ENCODE measurements at places on chromosomes 3 and 15.

- DNase-seq: no peak
Observed at GRCh38 chr3:181726351-181727330, 14.9 kb downstream of the SOX2 start.

- no peak for DNase-seq
Observed at GRCh38 chr3:108569336-108569735, 19.9 kb downstream of the CIP2A start.

- DNase-seq: no peak
Observed at GRCh38 chr3:64319391-64319790, 94.1 kb upstream of the PRICKLE2 start.

GRCh38 chr3:66242788-66243464, 22.1 kb downstream of the SLC25A26 start:
- DNase-seq: no peak

DNA sequence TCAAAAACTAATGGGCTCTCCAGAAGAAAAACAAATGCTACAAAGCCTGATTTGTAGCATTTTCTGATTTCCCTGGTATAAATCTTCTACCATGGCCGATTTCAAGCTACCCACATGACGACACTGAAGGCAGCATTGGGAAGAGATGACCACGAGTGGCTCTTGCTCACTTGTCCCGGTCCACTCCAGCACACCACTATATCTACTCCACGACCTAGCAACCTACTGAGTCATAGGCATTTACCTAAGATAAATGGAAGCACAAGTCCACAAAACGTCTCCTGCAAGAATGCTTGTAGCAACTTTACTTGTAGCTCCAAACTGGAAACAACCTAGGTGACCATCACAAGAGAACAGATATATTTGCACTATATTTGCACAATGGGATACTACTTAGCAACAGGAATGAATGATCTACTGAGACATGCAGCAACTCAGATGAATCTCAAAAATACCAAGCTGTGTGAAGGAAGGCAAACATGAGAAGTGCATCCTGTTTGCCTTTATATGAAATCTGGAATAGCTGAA, 60.8 kb upstream of the HES1 start:
- DNase-seq: no peak

DNA sequence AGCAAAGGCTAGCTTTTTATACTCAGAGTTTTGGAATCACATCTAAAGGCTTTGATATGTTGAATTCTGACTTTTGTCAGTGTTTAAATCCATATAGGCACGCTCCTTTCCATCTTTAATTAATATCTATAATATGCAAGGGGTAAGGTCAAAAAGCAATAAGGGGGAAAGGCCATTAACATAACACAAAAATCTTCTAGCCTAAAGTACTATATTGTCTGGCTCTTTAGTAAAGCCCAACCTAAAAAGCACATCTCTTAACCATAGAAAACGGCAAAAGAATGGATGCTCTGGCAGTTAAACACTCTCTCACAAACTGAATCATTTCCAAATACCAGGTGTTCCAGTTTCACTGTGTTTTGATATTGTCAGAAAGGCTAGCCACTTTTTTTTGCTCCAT, 76.4 kb downstream of the EFL1 start:
- DNase-seq: no peak

DNA sequence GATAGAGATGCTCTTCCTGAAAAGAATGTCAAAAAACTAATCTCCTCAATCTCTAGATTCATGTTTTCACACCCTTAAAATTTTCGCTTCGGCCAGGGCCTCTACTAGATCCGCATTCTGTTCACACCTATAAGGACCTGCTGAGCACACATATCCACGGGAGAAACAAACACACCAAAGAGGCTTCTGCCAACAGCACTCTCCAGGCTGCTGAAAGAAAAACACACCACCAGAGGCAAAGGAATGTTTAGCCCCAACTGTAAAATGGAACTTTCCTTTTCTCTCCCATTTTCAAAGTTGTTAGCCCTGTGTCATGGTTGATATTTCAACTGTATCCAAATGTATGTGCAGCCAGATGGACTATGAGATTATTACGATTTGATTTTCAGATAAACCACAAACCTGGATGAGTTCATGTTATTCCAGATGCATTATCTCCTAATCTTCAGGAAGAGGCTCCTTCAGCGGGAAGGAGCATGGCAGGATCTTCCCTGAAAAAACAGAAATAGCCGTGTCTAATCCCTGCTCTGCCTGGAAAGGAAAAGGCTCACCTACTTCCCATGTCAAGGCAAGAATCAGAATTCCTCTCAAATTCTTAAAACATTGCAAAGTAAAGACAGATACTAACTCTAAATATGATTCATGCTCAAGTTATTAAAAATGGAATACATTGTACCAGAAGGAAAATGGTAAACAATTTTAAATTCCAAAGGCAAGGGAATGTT, 442.7 kb upstream of the NR2F2 start:
- no peak for DNase-seq

DNA sequence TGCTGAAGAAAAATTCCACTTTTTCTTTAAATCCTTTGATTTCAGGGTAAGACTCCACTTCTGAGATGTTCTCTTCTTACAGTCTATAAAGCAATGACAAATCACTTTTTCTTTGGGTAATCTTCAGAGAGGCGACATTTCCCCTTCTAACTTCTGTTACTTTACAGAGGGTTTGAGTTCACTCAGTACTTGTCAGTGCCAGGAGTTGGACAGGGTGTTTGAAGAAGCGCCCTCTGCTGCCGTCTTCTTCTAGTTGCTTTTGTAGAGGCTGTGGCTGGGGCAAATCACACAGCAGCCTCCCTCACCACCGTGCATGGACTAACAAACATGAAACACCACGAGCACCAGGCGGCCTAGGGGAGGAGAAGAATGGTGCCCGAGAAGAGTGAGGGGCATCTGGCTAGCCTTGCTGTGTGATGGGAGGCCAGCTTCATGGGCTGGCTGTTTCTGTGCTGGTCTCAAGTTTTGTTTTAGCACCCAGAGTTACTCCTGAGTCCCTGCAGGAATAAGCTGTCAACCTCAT, at the start of gene CD80:
Gene CD80 (minus strand): TSS at position 174 of the 523 bp plus-strand sequence. CDS start 1,886 bp downstream, outside the sequence.
- peak; percentile 14 for DNase-seq

- no peak for DNase-seq
Observed at GRCh38 chr3:146884296-146884695, 279.1 kb upstream of the PLSCR5 start.

DNA sequence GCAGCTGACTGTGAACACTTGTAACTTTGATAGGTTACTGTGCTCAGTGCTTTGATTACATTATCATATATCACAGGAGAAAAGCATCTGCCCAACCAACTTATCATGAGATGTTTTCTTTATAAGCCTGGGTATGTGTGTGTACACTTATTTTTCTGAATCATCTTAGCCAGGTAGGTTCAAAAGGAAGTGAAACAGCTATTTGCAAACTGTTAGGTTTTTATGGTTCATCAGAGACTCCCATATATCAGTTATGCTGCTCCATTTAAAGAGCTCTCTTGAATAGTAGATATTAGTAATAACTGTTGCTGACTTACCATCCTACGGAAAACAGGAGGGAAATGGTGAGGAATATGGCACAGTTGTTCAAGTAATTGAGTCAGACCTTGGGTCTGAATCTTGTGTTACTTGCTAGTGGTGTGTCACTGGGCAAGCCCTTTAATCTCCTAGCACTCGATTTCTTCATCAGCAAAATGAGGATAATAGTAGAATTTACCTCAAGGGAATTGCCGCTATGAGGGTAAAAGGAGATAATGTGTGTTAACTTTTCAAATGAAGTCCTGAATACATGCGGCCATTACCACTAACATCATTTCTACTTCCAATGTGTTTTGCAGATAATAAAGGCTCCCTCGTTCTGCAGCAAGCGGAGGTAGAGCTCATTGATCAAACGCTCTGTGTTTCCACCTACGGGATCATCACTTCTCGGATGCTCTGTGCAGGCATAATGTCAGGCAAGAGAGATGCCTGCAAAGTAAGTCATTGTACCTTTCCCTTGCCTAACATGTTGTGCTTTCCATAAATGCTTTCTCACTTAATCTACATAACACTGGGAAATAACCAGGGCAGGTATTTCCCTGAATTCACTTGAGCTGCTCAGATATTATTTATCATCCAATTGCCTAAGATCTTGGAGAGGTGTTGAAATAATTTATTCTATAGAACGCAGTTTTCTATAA, 7.8 kb upstream of the C3orf52 start:
- no peak for DNase-seq

- DNase-seq: no peak
Observed at GRCh38 chr15:43808960-43809678, 8.7 kb downstream of the HYPK start.

GRCh38 chr3:90011131-90011530, 903.7 kb downstream of the EPHA3 start:
- no peak for DNase-seq

DNA sequence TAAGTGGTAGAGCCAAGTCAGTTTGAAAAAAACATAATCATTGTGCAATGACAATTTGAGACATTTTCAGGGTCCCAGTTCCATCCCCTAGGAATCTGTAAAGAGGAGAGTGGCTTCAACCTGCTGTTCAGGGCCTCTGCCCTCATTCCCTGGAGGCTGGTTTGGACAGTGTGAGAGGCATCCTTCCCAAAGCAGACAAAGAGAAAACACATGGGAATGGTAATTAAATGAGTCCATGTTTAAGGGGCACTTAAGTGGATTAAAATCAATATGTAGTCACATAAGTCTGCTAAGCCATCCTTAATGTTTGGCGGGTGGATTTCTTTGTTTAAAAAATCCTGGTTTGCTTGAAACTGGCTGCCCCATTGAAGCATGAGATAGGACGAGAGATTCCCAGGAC, 146.3 kb upstream of the CTDSPL start:
- DNase-seq: no peak

GRCh38 chr3:118805007-118805406, 229.6 kb downstream of the IGSF11 start:
- no peak for DNase-seq

DNA sequence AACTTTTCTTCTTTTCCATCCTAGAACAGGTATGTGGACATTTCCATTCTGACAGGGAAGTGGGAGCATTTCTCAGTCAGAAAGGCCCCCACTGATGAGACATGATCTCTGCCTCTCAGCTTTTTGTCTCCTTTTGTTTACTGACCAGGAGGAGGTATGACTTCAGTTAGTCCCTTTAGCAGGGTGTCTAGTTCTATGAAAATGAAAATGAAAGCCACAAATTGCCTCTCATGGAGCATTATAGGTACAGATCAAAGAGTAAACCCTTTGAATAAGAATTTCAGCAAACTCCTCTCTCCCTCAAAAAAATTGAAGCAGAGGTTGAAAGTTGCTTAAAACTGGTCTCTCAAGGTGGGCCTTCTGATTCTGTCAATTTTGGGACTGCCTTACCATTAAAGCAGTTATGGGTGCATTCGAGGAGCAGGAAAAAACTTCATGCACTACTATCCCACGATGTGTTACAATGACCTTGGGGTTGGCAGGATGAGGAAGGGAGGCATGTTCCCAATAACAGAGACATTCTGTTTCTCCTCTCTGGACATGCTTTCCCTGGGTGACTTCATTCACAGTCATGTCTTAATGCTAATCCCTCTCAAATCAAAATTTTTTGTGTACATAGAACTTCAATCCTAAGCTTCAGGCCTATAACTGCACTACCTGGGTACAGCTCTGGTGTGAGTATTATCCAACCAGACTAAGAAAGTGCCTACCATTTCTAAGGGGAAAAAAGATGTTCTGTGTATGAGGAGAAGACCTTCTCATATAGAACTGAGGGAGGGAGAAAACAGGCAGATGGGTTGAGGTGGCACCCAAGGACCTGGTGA, 50.6 kb upstream of the TBC1D23 start:
- no peak for DNase-seq

DNA sequence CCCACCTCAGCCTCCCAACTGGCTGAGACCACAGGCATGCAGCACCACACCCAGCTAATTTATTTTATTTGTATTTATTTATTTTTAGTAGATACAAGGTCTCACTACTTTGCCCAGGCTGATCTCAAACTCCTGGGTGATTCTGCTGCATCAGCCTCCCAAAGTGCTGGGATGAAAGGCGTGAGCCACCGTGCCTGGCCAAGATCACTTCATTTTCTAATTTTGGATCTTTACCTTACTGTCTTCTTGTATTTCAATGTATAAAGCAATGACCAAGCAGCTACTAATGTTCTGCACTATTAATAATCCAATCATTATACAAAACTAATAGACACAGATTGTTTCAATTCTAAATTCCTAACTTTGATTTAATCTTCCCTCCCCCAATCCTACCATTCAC, 56.2 kb downstream of the LRRFIP2 start:
- DNase-seq: no peak

GRCh38 chr3:188727052-188727451, 444.7 kb upstream of the TPRG1 start:
- DNase-seq: no peak

- no peak for DNase-seq
Observed at GRCh38 chr15:49438962-49439631, 16.1 kb downstream of the FGF7 start.

DNA sequence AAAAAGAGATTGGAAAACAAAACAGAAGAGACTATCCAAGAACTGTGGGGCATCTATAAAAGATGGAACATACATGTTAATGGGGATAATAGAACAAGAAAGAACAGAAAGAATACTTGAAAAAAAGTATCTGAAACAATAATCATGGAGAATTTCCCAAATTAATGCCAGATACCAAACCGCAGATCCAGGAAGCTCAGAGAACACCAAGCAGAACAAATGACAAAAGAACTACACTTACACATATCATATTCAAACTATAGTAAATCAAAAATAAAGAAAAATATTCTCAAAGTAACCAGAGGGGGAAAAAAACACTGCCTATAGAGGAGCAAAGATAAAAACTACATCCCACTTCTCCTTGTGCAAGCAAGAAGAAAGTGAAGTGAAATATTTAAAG, 40.0 kb downstream of the CLASP2 start:
- DNase-seq: no peak

GRCh38 chr15:80669663-80670273, 25.3 kb upstream of the ABHD17C start:
- DNase-seq: no peak

- DNase-seq: no peak
Observed at GRCh38 chr3:187197335-187197649, at the start of gene RTP1. Gene RTP1, plus strand, starts transcription at chr3:187197486. Its CDS starts 30 bp downstream, at chr3:187197516.

Data from T-helper 22 cell (primary cell).